ENCODE measurements at places on chromosomes 11 and 22.

DNA sequence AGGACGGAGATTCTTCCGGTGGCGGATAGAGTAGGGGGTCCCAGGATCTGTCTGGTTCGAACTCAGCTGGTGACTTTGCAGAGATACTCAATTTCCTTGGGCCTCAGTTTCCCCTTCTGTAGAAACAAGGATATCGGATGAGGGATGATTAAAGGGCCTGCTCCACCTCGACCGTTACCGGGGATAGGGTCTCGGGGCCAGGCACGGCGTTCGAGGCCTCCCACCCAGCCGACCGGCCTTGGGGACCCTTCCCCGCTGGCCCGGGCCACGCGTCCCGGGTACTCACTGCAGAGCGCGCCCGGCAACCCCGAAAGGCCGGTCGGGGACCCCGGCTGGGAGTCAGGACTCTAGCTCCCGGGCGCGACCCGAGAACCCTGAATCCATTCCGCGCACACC, 321 bp downstream of the RHBDD3 start:
- no peak for DNase-seq

DNA sequence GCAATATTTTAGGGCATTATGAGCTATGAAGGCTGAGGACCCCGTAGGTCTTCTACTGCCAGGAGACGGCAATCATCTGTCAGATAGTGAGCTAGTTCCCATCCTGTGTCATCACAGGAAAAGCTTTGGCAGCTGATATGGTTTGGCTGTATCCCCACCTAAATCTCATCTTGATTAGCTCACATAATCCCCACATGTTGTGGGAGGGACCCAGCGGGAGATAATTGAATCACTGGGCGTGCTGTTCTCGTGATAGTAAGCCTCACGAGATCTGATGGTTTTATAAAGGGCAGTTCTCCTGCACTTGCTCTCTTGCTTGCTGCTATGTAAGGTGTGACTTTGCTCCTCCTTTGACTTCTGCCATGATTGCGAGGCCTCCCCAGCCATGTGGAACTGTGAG, 18.1 kb downstream of the CSRP3 start:
- DNase-seq: no peak

DNA sequence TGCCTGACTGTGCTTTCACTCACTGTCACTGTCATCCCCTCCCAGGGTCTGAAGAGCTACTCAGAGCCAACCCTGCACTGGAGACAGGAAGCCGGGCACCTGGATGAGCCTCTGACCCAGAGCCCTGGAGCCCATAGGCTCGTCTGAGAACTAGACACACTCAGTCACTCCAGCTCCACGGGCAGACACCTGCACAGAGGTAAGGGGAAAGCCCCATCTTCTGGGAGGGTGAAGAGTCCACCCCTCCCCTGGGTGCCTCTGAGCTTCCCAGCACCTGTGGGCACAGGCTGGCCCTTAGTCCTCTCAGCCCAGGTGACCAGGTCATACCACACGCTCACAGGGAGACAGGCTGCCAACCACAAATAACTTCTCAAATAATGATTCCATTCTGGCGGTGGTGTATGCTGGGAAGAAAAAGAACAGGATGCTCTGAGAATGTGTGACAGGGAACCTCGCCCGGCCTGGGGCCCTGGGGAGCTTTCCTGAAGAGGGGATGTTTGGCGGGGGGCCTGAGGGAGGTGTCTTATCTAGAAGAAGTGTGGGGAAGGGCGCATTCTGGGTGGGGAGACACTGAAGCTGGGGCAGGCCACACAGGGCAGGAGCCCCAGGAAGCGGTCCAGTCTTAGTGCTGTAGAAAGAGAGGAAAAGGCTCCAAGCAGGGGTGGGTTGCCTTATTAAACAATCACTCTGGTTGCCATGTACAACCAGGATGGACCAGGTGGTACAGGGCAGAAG, 5.3 kb downstream of the CCDC157 start:
- DNase-seq: no peak

- no peak for DNase-seq
Observed at GRCh38 chr11:86535773-86536172, 136.6 kb downstream of the ME3 start.

- no peak for DNase-seq
Observed at GRCh38 chr11:85854212-85854556, 999 bp upstream of the CCDC83 start.

GRCh38 chr11:94402355-94402754, 1.1 kb upstream of the GPR83 start:
- DNase-seq: no peak

- no peak for DNase-seq
Observed at GRCh38 chr11:103079833-103080232, 12.1 kb downstream of the DCUN1D5 start.

- DNase-seq: no peak
Observed at GRCh38 chr11:63680834-63681320, 423 bp upstream of the RTN3 start.

DNA sequence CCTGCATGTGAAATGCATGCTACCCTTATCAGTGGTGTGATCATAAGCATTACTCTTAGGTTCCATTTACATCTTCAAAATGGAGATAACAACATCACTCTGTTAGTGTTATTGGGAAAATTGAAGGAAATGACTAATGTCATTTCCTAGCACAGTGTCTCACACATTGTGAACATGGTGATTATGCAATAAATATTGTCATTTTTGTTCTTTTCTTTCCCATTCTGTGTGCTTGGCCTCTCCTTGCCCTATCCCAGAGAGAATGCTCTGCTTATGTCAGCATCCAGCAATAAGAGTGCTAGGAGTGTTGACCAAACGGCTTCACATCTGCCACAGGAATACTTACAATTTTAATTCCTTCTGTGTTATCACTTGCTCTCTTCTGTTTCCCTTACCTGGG, 1024.1 kb upstream of the CCDC90B start:
- DNase-seq: no peak

DNA sequence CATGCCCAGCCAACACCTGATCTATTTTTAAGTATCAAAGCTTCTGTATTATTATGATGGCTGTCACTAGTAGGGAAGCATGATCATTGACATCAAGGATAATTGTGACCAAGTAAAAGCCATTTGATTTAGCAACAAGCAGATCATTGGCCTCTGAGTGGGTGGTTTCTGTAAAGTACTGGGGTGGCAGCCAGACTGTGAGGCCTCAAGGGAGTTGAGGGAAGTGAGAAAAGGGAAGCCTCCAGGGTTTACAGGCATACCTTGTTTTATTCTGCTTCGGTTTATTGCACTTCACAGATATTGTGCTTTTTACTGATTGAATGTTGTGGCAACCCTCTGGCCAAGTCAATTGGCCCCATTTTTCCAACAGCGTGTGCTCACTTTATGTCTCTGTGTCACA, 60.1 kb downstream of the PRR5L start:
- DNase-seq: no peak

DNA sequence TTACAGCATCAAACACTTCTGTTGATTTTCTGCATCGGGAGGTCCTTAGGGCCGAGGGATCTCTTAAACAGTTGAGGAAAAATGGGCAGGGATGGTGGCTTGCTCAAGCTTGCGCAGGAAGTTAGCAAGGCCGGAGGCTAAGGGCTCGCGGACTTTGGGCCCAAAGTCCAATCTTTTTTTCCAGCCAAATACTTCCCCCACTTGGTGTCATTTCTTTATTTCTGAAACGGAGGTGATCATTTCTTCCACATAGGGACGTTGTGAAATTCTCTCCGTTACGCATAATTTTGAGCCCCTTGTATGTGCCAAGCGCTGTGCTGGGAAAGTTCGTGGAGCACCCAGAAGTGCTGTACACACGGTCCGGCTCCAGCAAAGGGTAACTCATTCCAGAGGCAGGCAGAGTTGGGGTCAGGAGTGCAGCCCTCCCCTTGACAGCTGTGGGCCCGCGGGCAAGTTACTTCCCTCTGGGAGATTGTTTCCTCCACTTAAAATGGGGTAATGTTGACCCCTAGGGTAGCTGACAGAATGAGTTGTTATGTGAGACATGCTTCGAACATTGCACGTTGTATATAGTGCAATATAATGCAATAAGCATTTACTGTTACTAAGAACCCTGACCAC, 809 bp downstream of the MIEF1 start:
- no peak for DNase-seq

DNA sequence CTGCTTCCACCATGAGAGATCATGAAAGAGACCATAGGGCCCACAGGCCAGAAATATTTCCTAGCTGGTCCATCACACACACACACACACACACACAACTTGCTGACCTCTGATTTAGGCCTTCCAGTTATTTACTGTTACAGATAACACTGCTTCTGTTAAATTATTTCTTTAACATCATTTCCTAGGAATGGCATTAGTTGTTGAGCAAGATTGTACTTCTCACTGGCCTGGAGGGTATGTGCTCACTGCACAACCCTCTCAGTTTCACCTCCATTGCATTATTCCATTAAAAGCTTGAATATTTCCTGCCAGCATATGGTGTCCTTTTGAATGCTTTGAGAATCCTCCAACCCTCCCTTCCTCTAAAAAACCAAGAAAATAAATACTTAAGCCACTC, 104.4 kb downstream of the MICAL2 start:
- no peak for DNase-seq

DNA sequence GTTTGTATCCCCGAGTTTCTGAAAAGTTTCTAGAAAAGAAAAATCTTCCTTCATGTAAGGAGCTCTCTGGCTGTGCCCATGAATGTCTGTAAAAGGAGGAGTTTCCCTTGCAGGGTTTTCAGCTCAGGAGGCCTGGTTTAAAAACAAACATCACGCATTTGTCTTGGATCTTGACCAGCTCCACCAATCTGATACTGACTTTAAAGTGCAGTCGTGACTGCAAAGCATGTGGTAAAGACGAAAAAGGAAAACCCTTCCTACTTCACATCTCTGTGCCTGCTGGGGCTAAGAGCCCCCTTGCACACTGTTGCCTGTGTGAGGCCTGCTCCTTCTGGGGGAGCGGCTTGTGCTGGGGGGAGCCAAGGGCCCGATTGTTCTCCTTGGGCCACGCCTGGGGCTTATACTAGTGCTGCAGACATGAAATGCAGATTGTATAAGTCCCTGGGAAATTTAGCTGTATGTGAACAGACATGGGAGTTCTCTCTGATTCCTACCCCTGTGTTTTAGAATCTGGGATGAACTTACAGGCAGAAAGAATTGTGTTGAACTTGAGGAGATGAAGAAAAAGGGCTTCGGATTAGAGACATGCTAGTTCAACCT, 62.1 kb downstream of the ADAMTS15 start:
- no peak for DNase-seq

GRCh38 chr11:96215110-96215782, 127.7 kb downstream of the MAML2 start:
- DNase-seq: peak; percentile 36

DNA sequence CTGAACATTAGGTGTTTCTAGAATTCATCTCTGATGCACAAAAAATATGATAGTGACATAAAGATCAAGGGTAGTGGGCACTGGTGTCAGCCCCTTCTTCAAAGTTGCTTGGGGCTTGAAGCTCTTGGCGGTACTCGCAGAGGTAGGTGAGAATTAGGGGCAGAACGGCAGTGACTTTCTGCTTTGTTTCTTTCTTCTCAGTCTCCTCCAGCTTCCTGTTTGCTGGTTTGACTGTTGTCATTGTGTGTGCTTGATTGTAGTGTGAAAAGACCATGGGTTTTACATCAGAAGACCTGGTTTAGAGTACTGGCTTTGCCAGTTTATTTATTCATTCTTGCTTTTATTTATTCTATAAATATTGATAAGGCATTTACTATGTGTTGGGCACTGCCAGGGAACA, 156.7 kb upstream of the PLET1 start:
- no peak for DNase-seq

DNA sequence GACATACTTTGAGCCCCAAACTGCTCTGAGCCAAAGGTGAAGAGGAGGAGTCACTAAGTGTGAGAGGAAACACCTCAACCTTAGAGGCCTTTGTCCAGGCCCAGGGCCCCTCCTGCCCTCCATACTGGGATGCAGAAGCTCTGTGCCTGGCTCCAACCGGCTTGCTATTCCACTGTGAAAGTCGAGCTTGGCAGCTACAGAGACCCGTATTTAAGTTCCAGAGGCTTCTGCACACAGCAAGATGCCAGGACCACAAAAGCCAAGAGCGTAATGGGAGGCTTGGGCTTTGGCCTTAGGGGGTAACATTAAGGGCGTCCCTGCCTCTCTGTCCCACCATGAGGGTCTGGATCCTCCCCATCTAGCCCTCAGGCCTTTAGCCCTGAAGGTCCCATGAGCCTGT, 31.9 kb downstream of the DSCAML1 start:
- DNase-seq: no peak

- no peak for DNase-seq
Observed at GRCh38 chr11:14224395-14224794, 134.6 kb downstream of the RRAS2 start.

- no peak for DNase-seq
Observed at GRCh38 chr11:131977231-131977630, 606.8 kb downstream of the NTM start.

DNA sequence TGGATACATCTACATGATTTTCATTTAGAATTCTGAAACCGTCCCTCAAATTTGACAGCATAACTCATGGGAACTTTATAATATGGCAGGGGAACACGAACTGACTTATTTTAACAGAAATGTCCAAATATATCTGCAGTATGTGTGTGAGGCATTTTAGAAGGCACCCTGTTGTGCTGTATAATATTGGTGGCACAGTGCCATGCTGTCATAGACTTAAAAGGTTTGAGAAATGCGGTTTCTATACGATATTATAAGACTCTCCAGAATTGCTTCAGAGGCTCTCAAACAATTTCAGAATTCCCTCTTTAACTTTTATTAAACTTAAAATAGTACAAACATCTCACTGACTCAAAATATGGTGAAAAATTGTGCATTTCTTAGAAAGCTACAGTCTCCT, 181.6 kb downstream of the MSANTD4 start:
- DNase-seq: no peak

- no peak for DNase-seq
Observed at GRCh38 chr11:96263238-96263763, 79.7 kb downstream of the MAML2 start.

DNA sequence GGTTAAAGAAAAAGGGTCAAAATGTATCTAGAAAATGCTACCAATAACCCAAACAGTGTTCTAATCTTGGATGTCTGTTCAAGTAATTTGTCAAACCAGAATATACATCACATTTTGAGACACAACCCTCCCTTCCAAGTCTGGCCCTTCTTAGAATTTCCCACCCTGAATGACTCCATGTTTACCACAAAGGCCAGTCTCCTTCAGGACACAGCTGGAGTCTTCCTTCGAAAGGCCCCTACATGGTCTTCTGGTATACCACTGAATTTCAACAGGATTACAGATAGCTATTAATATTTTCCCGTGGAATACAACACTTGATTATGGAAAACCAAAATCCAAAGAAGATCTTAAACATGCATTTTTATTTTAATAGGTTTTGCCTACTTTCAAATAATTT, 10.2 kb downstream of the CCDC34 start:
- DNase-seq: no peak

GRCh38 chr11:132770829-132771530, 761.3 kb downstream of the OPCML start:
- DNase-seq: no peak

GRCh38 chr11:104967534-104968354, 630 bp downstream of the CASP4 start:
- no peak for DNase-seq

GRCh38 chr22:38138961-38139360, 28.5 kb upstream of the BAIAP2L2 start:
- no peak for DNase-seq

Measured in activated gamma-delta T cell treated with Interleukin-2 at 50 U/mL for 16 hours (primary cell).